ENCODE measurements at places on chromosomes 5 and 9.

- no peak for DNase-seq
Observed at GRCh38 chr9:33637881-33638280, 113.8 kb downstream of the ANKRD18B start.

GRCh38 chr9:91187311-91187964 lies 174.3 kb downstream of the AUH start:
- DNase-seq = no peak

DNA sequence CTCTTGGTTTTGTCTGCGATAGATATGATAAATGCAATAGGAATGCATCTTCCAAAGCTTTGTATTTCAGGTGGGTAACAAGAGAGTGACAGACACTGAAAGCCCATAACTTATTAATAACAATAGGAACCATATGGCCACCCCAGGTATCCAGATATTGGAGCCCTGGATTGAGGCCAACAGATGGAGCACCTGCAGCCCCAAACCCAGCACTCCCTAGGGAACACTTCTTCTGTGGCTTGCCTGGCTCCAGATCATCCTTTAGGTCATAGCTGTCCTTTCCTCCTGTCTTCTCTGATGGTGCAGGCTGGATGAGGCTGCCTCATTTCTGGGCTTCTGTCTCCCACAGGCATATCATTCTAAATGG lies 5.0 kb upstream of the IL3 start:
- no peak for DNase-seq

DNA sequence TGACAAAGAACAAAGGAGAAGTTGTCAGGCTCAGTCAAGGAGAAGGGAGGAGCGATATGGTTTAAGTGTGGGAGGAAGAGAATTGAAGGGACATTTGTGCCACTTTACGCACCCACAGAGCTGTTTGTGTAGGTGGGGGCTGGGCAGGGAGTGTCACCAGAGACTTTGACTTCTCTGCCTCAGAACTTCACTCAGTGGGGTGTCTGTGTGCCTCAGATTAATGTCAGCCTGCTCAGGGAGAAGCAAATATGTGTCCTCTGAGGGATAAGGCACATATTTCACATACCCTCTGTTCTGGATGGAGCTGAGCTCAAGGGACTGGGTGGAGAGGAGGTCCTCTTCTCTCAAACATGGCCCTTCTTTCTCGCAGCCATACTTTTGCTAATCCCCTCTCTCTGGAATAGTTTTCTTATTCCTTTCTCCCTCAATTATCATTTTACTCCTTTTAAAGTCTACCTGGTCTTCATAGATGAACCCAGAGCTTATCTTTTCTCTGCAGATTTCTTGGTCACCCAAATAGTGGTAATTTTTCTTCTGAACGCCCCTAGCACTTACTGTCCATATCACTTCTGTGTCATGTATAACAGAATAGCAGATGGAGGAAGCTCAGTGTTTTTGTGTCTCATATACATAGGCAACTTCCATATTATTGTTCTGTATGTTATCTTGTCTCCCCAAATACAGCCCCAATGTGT lies 77.0 kb downstream of the IQGAP2 start:
- DNase-seq = no peak

GRCh38 chr5:73906277-73906676 lies 280.3 kb downstream of the ARHGEF28 start:
- no peak for DNase-seq

GRCh38 chr5:16733331-16734006 lies 116.7 kb upstream of the RETREG1 start:
- DNase-seq = no peak

DNA sequence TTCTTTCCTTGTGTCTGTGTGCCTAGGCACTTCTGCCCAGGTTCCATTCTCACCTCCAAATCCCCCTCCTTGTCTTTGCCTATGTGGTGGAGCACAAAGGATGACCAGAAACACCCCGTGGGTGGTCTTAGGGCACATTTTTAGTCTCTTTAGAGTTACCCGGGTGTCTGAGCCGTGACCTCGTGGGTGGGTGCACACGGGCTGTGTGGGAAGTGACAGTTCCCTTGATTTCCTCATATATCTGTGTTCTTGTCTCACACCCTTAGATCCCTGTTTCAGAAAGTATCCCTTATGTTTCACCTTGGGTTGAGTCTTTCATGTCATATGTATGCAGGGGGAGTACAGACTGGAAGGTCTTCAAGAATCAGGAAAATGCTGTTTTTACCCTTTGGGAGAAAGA lies 13.4 kb upstream of the SMIM32 start:
- no peak for DNase-seq

- DNase-seq = no peak
Observed at GRCh38 chr5:96220610-96221390, 212.2 kb downstream of the PCSK1 start.

DNA sequence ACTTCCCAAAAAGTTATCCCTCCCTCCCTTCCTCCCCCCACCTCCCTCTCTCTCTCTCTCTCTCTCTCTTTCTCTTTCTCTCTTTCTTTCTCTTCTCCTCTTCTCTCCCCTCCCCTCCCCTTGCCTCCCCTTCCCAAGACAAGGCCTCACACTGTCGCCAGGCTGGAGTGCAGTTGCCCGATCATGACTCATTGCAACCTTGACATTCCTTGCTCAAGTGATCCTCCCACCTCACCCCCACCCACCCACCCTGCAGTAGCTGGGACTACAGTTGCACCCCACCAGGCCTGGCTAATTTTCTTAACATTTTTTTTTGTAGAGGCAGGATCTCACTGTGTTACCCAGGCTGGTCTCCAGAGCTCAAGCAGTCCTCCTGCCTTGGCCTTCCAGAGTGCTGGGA lies 32.8 kb downstream of the VPS13A start:
- DNase-seq = no peak

GRCh38 chr9:136187683-136188586 lies 17.0 kb downstream of the LHX3 start:
- no peak for DNase-seq

- DNase-seq = no peak
Observed at GRCh38 chr5:66882606-66883227, 286.5 kb downstream of the MAST4 start.

DNA sequence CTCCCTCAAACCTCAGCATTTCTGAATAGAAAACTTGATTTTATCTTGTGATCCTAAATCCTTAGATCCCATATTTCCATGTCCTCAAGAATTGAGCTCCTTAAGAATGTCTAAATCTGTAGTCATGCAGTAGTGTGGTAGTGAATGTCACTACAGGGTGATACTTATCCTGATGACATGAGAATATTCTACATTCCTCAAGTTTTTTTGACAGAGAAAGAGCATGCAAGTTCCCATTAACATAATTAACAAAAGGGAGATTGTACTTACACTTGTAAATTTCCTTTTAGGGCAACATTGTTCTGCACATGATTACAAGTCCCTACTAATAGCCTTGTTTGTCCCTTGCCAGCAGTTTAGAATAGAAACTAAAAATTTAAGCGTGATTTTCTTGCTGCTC lies 352.3 kb downstream of the PTPRD start:
- DNase-seq = no peak

GRCh38 chr9:16044579-16044881 lies 491.7 kb downstream of the CCDC171 start:
- no peak for DNase-seq

DNA sequence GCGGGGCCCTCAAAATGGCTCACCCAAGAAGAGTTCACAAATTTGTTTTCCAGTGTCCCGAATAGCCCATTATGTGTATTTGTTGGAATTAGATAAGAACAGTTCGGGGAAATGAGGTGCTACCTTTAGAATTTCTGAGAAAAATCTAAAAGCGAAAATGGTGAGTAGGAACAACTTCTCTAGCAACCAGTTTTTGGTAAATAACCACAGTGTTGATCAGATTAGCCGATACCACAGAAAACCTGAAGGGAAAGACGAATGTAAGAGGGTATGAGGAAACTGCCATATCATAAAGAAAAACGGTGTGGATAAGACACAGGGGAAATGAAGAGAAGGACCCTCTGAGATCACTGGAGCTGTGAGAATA lies 31.0 kb downstream of the ADAM19 start:
- no peak for DNase-seq

- DNase-seq = no peak
Observed at GRCh38 chr9:14296495-14297113, 17.3 kb downstream of the NFIB start.

- DNase-seq = no peak
Observed at GRCh38 chr5:135156337-135156714, 122.3 kb upstream of the PITX1 start.

- DNase-seq = no peak
Observed at GRCh38 chr9:2230362-2230761, 215.2 kb downstream of the SMARCA2 start.

GRCh38 chr9:87973122-87973521 lies 1.2 kb downstream of the CDK20 start:
- no peak for DNase-seq

DNA sequence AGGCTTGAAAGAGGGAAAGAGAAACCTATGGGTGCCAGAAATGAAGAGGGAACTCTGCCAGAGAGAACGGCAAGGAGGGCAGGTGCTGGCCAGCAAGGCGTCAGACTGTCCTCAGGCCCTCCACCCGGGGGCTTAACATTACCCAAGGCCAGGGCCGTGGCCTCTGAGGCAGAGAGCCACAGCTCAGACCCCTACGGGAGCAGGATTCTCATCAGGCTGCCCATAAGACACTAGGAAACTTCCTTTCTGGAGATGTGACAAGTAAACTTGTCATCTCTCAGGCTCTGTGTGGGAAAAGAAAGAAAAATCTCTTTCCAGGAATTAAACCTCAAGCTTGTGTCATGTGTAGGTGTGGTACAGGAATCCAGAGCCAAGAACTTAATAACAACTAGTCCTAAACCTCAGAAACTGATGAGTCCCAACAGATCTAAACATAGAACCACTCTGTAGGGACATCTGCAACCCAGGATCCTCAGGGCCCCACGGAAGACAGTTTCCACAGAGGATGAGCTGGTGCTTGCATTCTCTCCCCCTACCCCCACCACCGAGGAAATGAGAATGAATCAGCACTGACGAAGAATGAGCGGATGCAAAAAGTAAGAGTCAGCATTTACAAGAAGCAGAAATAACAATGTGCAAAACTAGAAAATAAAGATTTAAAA lies 74.3 kb downstream of the DCP2 start:
- DNase-seq = no peak

DNA sequence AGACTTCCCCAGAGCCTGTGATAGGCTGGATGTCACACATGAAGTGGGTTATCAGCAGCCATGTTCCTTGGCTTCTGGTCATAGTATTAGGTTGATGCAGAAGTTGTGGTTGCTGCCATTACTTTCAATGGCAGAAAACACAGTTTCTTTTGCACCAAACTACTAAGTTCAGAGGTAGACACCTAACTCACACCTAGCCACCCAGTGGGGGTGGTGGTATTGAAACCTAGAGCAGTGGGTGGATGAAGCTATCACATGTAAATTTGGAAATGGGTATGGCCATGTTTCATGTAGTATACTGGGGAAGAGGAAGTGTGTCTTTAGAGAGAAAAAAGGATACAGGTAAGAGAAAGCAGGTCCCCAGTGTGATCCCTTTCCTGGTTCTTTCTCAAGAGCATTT lies 347.9 kb upstream of the SEMA6A start:
- no peak for DNase-seq

- no peak for DNase-seq
Observed at GRCh38 chr9:137771580-137771979, 106.0 kb upstream of the CACNA1B start.

DNA sequence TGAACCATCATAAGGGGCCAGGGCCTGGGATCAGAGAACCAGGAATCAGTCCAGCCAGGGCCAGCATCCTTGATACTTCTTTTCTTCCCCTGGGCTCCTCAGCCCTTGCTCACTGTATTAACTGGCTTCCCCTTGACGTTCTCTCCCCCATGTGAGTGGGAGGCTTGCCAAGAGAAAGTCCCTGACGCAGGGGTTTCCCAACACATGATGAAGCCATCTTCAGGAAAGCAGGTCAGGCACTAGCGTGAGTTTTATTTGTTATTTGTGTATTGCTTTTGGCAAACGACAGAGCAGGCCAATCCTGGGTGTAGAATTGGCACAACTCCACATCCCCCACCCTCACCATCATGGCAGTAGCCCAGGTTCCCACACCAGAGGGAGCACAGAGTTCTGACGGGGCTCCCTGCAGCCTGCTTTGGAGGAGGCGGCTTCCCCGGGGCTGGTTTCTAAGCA lies 165.5 kb upstream of the NFIL3 start:
- DNase-seq = no peak

- DNase-seq = no peak
Observed at GRCh38 chr5:80881726-80882125, 78.4 kb upstream of the RASGRF2 start.

DNA sequence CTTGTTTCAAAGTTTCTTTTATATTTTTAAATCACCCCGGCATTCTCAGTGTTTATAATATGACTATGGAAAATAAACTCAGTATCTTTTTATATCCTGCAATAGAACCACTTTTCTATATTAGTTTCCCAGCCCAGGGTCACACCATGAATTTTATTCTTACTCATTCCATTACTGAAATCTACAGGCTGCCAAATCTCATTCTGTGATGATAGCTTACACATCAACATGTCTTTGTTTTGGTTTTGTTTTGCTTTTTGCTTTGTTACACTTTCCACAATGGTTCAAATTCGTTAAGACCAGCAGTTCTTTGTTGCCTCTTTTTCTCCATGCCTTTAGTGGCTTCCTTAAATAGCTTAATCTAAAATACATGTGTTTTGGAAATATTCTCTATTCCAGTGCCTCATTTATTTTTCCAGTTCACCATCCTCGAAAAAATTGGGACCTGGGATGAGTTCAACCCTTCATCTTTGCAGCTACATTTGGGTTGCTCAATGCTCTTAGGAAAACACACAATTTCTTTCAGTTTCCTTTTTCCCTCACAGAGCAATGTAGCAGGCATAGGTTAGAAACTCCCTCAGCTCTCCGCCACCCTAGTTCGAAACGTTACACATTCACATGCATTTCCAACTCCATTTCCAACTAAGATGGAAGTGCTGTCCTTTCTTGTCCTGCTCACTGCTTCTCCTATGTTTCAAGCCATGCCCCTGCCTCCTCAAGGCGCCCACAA lies 1146.3 kb downstream of the MAT2B start:
- DNase-seq = no peak

DNA sequence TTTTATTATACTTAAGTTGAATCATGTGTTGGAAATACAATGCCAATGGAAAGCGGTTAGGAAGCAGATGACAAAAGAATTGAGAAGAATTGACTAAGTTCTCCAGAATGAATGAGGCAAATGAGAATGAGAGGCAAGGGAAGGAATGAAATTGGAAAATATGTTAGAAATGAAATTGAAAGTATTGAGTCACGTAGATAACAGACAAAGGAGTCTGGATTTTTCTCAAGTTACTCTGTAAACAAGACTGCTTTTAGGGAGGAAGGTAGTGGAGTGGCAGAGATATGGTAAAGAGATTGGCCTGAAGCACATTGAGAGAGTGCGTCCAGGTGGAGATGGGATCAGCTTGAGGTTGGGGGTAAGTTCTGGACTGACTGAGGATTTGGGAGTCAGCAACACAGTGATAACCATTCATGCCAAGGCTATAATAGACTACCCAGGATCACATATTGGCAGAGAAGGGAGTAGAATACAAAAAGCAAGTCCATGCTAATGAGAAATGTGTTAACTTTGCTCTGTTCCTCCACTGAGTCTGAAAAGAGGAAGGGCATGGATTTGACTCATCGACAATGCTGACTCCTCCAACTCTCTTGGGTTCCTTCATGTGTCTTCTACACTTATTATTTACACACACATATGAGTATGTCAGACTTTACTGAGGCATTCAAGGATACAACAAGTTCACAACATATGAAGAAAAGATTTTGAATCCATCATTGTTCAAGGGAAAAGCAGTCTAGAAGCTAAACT lies 814.2 kb upstream of the ZNF608 start:
- no peak for DNase-seq

Data from NCI-H1417 treated with DMSO at 0.1 percent for 48 hours (cell line).